ENCODE measurements at places on chromosomes 11 and 22.
A peak's percentile ranks its signal among the peaks of the same experiment; 100 is the strongest.

DNA sequence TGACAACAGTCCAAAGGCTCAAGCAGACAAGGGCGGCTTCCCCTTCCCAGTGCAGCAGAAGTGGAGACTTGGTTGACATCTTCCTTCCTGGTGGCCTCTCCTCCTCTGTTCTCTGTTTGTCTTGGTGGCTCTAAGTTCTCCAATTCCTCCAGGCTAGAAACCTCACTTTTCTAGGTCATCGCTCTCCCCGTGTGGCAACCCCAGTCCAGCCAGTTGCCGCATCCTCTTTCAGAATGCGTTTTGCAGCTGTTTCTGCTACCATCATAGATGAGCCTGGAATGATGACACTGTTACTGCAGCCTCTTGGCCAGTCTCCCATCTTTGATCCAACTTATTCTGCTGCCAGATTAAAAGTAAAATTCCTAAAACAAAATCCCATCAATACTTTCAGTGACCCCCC lies 201.5 kb downstream of the TRIM29 start:
- no peak for DNase-seq

- no peak for DNase-seq
Measured at GRCh38 chr11:130726234-130727037, 189.8 kb downstream of the SNX19 start.

DNA sequence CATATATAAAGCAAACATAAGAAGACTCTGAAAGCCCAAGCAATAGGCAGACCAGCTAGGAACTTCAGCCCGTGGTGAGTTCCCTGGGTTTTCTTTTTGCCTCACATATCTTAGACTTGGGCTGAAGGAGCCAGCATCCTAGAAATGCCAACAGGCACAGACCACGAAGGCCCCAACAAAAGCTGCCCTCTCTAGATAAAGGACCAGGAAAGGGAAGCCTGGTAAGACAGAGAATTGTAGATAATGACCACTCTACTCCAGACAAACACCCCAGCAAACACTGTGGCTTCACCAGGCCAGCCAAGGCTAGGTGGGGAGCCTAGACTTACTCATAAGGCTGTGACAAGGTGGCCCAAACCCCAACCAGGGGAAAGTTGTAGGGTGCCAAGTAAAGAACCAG lies 11.2 kb downstream of the GAL start:
- no peak for DNase-seq

GRCh38 chr11:14894657-14895598 lies 2.9 kb upstream of the CYP2R1 start:
- DNase-seq, result peak; percentile 13

DNA sequence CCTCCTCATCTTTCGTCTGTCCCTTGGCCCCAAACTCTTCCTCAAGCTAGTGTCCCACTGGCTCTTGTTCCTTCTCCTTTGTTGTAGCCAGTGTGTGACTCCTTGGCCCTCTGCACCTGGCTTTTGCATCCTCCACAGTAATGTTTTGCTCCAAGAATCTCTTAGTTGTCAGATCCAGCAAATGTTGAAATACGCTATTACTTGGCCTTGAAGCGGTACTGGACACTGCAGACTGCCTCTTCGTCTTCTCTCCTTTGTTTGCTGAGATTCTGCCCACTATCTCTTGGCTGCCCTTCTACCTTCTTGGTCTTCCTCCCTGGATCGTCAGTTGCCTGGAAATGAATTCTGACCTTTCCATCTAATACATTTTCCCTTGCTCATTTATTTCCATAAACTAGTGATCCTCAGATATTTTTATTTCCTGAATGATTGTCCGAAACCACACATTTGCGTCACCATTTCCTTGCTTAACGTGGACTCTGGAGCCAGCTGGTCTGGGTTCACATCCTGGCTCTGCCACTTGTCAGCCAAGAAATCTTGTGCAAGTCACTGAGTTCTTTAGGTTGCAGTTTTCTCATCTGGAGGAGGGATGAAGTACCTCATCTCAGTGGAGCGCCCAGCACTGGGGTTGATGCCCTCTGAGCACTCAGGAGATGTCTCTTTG lies 113.6 kb downstream of the LDLRAD3 start:
- DNase-seq, result no peak

DNA sequence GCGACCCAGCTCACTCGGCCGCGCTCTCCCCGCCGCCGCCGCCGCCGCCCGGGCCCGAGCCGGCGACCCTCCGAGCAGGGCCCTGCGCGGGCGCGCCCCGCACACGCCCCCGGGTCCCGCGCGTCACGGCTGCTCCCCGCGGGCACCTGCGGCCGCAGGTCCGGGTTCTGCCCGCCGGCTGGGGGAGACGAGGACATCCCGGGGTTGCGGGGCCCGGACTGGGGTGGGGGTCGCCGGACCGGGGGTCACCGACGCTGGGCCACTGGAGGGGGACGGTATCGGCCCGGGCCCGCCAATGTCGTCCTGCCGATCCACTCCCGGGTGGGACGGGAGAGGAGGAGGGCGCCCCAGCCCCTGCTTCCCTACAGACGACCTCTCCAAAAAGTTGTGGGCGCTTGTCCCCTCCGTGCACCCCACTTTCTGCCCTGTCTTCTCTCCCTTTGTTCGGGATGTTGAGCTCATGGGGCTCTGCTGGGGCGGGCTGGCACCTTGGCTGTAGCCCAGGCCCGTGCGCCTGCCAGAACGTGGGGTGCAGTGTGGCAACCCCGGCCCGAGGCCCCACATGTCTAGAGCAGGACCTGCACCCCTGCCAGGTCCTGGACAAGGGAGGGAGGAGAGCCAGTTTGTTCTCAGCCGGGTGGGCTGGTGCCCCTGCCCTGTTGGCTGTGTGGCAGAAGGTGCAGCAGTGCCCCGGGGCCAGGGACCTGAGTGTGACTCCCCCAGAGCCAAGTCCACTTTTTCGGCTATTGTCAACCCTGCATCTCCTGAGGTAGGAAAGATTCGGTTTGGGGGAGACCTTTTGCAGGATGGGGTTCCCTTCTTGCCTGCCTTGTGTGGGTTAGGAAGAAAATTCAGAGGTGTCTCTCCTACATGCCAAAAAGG lies 40.2 kb upstream of the CELSR1 start:
- no peak for DNase-seq

GRCh38 chr11:74699615-74700396 lies 31.4 kb downstream of the CHRDL2 start:
- DNase-seq, result no peak

DNA sequence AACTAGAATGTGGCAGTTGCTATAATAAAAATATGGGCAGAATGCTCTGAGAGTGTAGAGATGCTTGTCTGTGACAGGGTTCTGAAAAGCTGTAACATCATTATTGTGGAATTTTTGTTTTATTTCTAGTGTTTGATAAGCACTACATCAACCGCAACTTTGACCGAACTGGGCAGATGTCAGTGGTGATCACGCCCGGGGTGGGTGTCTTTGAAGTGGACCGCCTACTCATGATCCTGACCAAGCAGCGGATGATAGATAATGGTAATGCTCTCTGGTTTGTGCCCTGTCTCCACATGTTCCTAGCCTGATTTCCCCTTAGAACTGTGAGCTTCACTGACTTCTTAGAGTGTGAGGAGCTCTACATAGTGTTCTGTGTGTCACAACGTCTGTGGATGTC lies 48.8 kb downstream of the DEPDC5 start:
- DNase-seq, result no peak

DNA sequence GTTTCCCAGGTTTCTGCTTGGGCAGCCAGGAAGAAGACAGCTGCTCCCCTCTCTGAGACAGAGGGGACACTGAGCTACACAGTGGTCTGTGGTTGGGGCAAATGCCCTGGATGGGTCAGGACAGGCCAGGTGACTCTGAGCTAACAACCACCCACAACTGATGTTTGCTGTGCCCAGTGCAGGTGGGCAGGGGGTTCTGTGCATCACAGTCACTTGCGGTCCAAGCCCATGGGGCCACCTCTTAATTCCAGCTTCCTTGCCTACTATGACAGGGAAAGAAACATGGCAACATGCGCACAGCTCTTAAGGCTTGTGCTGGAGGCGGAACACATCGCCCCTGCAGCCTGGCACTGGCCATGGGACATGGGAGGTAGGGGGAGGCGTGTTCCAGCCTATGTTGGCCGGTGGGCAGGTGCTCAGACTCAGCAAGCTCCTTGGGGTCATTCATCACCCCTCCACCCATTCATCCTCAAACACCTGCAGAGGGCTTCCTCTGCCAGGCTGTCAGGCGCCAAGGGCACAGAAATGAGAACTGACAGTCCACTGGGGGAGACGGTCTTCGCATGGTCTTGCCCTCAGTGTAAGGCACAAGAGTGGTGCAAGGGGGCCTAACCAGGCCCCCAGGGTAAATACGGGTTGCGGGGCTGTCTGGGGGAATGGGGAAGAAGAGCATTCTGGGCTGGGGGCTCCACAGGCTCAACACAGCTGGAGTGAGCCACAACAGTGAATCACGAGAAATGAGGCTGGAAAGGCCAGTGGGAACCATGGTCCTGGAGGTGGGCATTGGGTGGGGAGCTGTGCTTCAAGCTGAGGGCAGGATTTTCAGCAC lies 55.6 kb downstream of the ARFGAP3 start:
- no peak for DNase-seq

GRCh38 chr11:23769214-23769613 lies 727.6 kb upstream of the LUZP2 start:
- DNase-seq, result no peak

DNA sequence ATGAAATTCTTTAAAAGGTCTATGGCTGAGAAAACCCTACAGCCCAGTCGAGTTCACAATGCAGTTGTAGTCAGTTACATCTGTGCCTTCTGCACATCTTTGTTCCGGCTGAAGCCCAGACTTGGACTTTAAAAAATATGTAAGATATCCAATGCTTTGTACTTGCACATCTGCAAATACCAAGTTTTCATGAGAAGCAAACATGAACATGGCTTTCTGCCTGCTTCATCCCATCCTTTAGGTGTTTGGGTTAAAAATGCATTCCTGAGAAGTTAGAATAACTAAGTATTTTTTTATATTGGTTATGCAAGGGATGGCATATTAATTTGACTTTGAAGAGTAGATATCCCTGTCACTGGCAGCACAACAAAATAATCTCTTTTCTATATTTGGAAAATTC lies 528.4 kb downstream of the METTL15 start:
- no peak for DNase-seq

DNA sequence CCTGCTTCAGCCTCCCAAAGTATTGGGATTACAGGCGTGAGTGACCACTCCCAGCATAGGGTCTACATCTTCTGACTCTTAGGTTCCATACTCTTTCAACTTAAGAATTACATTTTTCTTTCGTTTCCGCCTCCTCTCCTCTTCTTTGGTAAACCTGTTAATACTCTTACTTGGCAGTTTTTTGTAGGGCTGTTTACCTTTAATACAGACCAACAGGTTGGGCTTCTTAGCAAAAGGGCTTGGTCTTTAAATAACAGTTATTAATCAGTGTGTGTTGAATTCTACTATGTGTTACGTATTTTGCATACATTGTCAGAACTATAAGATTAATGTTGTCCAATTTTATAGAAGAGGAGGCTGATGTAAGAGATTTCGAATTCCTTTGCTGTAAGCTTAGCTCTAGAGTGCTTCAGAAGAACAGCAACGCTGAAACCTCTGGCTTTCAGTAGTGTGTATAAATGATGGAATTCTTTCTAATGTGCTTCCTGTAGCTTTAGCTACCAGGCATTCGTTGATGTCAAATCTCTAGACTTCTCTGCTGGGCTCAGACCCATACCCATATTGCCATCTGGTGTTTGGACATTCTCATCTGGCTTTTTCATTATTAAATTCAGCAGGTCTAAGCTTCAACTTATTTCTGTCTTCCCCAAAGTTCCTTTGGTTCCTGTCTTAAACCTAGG lies 3.1 kb downstream of the FDX1 start:
- DNase-seq, result no peak

DNA sequence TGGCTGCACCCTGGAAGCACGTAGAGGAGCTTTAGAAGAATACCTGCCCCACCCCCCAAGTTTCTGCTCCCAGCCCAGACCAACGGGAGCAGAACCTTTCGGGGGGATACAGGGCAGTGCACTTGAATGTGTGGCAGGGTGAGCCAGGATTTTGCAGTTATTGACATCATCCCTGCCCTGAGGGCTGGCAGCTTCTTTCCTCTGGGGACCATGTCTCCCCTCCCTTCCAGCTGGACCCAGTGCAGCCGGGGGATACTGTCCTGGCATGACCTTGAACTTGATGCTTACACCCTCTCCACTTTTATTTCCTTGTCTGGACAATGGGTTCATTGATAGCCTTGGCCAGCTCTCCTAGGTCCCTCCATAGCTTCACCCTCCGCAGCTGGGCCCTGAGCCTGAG lies 4.1 kb upstream of the CABP7 start:
- no peak for DNase-seq

- DNase-seq, result no peak
Measured at GRCh38 chr11:120306519-120307242, 18.4 kb upstream of the TLCD5 start.

DNA sequence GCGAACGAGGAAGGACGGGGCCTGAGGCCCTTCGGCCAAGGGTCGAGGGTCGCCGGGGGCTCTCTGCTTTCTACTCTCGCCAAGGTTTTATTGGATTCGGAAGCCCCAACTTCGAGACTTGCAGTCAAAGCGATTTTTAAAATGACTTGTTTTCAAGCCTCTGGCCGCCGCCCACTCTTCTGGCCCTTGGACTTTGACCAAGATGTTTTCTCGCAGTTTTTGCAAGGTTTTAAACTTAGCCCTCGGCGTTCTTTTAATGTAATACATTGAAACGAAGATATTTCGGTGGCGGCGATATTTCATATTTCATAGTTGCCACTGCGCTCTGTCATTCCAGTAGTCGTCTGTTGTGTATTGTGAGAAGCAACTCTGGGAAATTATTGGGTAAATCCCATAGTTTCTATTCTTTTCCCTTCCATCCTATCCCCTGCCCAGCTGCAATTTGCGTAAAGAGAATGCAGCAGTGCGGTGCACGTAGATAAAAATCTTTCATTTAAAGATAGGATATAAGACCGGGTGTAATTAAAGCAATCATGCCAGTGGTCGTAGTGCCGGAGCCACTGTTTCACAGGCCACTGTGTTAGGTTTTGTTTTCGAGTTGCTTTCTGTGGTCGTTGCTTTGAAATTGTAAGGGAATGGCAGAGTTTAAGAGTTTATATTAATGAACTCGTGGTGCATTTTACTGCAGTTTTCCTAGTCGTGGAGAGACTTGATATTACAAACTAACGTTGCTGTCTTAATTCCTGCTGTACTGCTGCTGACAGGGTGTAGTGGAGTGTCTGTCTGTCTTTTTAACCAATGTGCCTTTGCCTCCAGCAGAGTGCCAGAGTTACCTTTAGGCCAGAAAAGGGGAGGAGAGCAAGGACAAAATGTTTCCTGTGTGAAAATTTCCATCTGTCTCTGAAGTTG lies 702 bp downstream of the BIRC2 start:
- no peak for DNase-seq

DNA sequence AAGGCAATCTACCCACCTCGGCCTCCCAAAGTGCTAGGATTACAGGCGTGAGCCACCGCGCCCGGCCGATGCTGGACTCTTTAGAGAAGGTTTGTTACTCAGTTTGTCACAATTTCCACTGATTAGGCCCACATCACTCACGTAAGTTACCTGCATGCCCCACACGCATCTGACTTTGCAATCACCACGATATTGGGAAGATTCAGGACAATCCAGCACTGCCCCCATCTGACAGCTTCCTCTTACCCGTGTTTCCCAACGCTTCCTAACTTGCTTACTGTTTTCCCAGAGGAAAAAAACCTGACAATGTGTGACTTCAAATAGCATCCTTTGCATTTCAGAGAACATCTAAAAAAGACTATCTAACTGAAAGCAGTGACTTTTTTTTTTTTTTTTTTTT lies 21.8 kb upstream of the EIF3M start:
- no peak for DNase-seq

- DNase-seq, result no peak
Measured at GRCh38 chr11:31045335-31045734, 324.2 kb downstream of the DCDC1 start.

GRCh38 chr11:81725701-81726100 lies 1008.0 kb downstream of the FAM181B start:
- DNase-seq, result no peak

- no peak for DNase-seq
Measured at GRCh38 chr11:121596195-121597155, 143.7 kb upstream of the SORL1-AS1 start.

GRCh38 chr11:27237643-27238042 lies 125.4 kb downstream of the CCDC34 start:
- no peak for DNase-seq

All from stimulated activated CD8-positive, alpha-beta memory T cell treated with anti-CD3 and anti-CD28 coated beads, Interleukin-2, amount 100 ng/mL, for 48 hours (primary cell).